T-helper 17 cell (primary cell): ENCODE measurements at places on chromosomes 12 and 14. TPM values are rescaled to one million over a fixed set of nuclear protein-coding genes. Genes with fewer than 3 reads are reported as not detected.

The IGFBP6 gene
- 0.45 TPM for total RNA-seq

The SNRPF gene
- total RNA-seq: 43.0 TPM

The MUCL1 gene
- total RNA-seq: not detected

The BCL11B gene
- total RNA-seq: 174 TPM

DNA sequence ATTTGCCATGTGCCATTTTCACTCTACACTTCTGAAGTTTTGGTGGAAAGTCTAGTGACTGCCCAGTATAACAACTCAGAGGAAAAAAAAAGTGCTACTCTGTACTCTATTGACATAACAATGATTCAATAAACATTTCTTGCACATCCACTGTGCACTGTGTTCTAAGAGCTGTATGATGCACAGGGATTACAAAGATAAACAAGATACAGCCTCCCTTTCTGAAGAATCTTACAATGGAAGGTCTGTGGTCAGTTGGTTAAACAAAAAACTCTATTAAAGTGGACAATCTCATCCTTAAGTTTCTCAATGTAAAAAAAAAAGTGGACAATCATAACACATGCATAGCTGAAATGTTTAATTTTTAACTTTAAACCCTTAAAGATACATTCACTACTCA, 105.7 kb upstream of the RASSF8 start:
- H3K36me3 ChIP-seq: no peaks in the 10 kb centered on the region
- H3K27ac ChIP-seq: no peak overlapping the region
- no peaks in the 10 kb centered on the region for H3K27me3 ChIP-seq
- H3K4me3 ChIP-seq: no peak overlapping the region

GRCh38 chr12:53105712-53106439, 2.6 kb downstream of the SOAT2 start:
- H3K4me3 ChIP-seq: no peak overlapping the region
- peaks cover 20% of the 10 kb centered on the region for H3K4me1 ChIP-seq

GRCh38 chr14:59046746-59047145, 141.7 kb upstream of the DAAM1 start:
- no peaks in the 10 kb centered on the region for H3K36me3 ChIP-seq
- no peak overlapping the region for H3K27ac ChIP-seq
- H3K27me3 ChIP-seq: peaks cover 21% of the 10 kb centered on the region
- no peak for DNase-seq

GRCh38 chr14:51846631-51847488, 13.6 kb upstream of the GNG2 start:
- peaks cover 33% of the 10 kb centered on the region for H3K4me1 ChIP-seq
- DNase-seq: peak; percentile 60
- no peaks in the 10 kb centered on the region for H3K36me3 ChIP-seq
- no peaks in the 10 kb centered on the region for H3K27me3 ChIP-seq

- H3K4me3 ChIP-seq: peak overlapping the region; percentile 49
- no peaks in the 10 kb centered on the region for H3K36me3 ChIP-seq
Measured at GRCh38 chr14:22280497-22281316, 308.3 kb downstream of the DAD1 start.

- H3K27me3 ChIP-seq: no peaks in the 10 kb centered on the region
- no peak for DNase-seq
- H3K4me3 ChIP-seq: peak overlapping the region; percentile 70
- peak overlapping the region; percentile 95 for H3K27ac ChIP-seq
- H3K4me1 ChIP-seq: peaks cover 41% of the 10 kb centered on the region
Measured at GRCh38 chr12:121033625-121034349, 5.3 kb downstream of the OASL start.

- H3K4me3 ChIP-seq: peak within 1 kb of the TSS; percentile 94
- H3K27me3 ChIP-seq: peaks cover 15% of the 10 kb centered on the region
- DNase-seq: peak; percentile 82
- H3K36me3 ChIP-seq: peaks cover 4% of the 10 kb centered on the region
- H3K27ac ChIP-seq: peak within 1 kb of the TSS; percentile 45
Measured at GRCh38 chr12:104064031-104064841, at the start of gene HCFC2. TSS of gene HCFC2 (plus strand) at chr12:104064531. CDS start at chr12:104064561, 30 bp downstream.
